HS-27A (cell line): ENCODE measurements at places on chromosomes 2 and 18.

GRCh38 chr2:122056853-122057252, 301.4 kb downstream of the TSN start:
- no peak for DNase-seq

DNA sequence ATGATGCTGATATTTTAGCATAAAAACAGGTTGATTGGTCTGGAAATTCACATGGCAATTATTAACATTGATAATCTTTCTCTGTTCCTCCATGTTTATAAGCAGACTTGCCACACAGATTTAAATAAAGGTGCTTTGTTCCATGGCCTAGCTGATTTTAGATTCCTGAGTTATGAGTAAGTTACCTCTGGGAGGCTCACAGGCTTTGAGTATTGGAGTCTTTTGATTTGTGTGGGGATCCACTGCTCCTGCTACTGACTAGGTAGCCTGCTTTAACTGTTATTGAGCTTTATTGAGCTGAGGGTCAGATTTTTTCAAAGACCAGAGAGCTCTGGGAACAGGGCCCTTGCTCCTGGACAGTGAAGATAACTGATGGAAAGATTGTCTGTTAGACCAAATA, 166.1 kb downstream of the ANKRD30B start:
- no peak for DNase-seq

DNA sequence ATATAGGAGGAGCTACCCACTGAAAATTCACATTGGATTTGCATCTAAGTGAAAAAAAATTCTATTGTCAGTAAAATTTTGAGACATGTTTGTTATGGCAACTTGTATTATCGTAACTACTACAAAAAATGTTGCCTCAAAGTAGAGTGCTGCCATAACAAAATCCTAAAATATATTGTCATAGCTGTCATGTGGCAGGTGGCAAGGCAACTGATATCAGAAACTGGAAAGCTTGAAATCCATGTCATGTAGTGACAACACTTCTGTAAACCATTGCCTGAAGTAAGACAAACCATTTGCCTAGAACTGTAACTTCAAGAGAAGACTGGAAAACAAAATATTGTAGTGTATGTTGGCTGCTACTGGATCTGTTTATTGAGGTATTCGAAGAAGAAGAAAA, 697.5 kb upstream of the CELF4 start:
- no peak for DNase-seq

GRCh38 chr2:215403441-215404347, 32.2 kb downstream of the FN1 start:
- no peak for DNase-seq

DNA sequence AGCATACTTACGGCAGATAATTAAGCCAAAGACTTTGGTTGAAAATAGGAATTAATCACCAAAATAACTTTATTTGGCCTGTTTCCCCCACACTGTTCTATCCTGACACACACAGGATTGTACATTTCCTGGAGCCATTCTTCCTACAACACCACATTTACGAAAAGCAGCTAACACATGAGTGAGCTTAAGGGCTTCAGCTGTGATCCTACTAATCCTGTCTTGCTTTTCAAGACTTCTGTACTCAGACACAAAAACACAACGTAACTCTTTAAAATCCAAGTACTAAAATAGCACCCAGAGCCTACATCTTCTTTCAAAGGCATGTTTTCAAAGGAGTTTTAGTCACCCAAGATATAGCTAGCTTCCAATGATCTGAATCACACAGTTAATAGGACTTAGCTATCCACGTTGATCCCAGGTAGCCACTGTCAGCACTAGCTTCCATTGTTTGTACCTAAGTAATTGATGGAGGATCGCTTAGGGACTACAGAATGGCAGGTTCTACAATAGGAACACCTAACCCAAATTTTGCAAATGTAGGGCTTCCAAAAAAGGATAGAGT, 42.8 kb upstream of the TTC39C start:
- no peak for DNase-seq
